ENCODE measurements at places on chromosomes 1 and 21.

DNA sequence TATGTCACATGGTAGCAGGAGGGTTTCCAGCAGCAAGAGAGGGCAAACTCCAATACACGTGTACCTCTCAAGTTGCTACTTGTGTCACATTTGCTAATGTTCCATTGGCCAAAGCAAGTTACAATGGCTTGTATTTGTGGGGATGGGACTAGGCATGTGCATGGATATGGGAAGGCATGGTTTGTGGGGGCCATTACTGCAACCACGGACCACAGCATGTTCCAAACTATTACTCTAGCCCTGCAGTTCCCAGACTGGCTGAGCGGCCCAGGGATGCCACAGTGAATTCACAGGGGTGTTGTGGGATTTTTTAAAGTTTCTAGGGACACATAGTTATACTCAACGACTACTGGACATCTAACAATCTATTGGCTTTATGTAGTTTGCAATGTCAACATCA is 133.1 kb downstream of the GIPC2 start:
- DNase-seq: no peak

DNA sequence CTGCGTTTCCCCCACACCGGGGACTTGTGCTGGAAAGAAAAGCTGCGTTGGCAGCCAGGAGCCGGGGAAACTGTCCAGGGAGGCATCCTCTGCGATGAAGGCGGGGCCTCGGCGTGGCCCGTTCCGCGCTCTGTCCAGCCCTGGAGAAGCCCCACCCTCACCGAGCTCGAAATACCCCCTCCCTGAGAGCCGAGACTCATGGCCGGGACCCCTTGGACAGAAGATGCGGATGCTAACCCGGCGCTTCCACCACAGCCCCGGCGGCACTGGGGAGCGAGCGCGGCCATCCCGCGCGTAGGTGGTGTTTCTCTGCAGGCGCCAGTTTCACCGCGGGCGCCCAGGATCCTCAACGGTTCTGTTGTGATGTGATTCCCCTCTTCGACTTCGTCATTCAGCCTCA is 31.6 kb downstream of the PDE9A start:
- no peak for DNase-seq

DNA sequence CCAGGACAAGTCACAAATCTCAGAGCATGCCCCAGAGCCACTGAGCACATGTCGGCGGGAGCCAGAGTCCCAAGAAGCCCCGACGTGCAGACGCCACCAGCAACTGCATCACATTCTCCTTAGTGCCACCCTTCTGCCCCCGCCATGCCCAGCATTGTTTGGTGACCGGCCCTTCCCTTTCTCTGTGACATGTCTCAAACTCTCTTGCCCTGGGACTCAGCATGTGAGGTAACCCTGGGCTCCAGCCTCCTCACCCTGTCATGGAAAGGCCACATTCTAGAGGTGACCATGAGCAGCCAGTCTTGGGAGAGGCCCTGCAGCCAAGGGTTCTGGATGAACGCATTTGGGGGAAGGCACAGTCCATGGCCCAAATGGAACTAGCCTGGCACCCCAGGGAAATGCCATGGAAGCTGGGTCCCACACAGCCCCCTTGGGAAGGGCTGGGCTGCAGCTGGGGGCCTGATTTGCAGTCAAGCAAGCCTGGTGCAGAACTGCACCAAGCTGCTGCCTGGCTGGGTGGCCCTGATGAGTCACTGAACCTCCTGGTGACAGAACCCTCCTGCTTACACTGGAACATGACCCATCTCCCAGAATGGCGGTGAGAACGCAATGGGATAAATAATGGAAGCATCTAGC is 94.4 kb downstream of the ITPKB start:
- DNase-seq: no peak

- DNase-seq: no peak
Measured at GRCh38 chr1:235450886-235451483, 53.3 kb downstream of the B3GALNT2 start.

DNA sequence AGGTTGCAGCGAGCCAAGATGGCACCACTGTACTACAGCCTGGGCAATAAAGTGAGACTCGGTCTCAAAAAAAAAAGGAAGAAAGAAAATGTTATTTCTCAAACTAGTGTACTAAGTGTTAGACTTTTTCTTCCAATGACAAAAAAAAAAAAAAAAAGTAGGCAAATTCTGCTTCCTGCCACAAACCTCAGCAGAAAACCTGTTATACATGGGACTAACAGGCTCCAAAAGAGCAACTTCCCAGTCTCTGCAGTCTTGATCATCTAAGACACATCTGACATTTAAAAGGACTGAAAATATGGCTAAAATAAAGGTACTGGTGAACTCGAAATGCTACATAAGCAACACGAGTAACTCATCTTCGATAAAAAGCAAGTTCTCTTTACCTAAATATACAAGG is 59.6 kb downstream of the HSF2BP start:
- DNase-seq: no peak
